ENCODE measurements at places on chromosomes 12 and 14.

DNA sequence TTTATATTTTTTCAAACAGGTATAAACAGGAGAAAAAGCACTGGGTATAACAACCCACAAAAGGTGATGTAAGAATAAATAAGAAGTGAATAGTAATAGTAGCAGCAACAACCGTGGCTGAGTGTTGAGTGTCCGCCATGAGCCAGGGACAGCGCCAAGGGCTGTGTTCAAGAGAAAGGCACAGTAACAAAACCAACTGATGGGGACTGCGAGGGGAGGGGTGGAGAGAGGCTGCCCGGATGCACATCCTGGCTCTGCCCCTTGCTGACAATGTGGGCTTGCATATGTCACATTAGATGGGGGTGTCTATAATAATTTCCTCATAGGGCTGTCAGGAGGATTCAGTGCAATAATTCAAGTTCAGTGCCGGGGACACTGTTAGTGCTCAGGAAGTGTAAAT is 912.4 kb downstream of the VRK1 start:
- no peak for DNase-seq

GRCh38 chr12:75888874-75889613 is 142.5 kb downstream of the PHLDA1 start:
- no peak for DNase-seq

GRCh38 chr14:80310938-80311750 is 99.8 kb upstream of the DIO2 start:
- no peak for DNase-seq

DNA sequence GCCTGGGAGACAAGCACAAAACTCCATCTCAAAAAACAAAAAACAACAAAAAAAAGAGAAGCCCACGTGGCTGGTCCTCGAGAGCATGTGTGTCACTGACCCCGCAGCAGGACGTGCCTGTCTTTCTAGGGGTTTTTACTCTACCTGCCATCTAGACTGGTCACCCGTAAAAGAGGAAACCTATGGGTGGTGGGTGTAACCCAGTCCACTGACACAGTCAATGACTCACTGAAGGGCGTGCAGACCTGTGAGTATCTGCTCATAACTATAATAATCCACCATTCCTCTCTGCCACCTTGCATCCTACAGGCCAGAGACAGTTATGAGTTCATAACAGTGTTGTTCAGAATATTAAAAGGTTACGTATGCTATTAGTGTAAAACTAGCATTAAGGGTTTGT is 4.6 kb downstream of the GOLGA3 start:
- DNase-seq: no peak

DNA sequence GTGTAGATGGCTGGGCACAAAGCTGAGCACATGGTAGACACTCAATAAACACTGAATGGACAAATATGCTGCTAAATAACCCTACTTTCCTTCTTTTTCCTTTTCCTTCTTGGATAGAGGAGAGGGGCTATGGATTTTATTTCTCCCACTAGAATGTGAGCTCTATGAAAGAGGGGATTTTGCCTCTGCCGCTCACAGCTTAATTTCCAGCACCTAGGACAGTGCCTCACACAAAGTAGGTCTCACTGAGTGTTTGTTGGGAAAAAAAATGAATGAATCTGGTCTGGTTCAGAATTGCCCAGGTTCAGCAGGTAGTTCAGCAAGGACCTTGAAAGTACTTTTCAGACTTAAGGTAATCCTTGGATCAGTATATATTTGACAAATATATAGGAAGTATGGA is 65.5 kb downstream of the WSCD2 start:
- DNase-seq: no peak

DNA sequence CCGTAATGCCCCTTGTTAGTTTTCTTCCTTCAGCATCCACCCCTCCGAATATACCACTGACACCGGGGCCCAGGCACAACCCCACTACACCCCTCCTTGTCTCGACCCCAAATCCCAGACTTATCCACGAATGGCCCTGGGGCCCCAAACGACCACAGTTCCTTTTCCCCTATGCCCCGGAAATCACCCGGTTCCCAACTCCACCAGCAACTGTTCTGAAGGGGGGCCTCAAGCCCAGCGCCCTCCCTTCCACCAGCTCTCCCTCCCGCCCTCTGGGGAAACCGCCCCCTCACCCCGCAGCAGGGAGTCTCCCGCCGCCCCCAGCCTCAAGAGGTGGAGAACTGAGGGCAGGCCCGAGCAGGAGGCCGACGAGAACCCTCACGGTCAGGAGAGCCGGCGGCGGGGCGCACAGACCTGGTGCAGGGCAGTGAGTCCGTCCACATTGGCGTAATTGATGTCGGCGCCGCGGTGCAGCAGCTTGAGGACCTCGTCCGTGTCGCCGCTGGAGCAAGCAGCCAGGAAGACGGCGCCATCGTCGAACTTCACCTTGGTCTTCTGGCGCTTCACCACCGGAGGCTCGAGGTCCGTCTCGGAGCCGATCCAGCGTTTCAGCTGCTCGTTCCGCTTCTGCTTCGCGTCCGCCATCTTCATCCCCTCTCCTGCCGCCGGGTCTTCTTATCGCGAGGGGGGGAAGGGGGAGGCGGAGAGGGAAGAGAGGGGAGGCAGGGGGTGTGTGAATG is 446 bp downstream of the PPP1R12A start:
- no peak for DNase-seq

- DNase-seq: no peak
Measured at GRCh38 chr12:100940503-100940902, 145.9 kb downstream of the ANO4 start.

DNA sequence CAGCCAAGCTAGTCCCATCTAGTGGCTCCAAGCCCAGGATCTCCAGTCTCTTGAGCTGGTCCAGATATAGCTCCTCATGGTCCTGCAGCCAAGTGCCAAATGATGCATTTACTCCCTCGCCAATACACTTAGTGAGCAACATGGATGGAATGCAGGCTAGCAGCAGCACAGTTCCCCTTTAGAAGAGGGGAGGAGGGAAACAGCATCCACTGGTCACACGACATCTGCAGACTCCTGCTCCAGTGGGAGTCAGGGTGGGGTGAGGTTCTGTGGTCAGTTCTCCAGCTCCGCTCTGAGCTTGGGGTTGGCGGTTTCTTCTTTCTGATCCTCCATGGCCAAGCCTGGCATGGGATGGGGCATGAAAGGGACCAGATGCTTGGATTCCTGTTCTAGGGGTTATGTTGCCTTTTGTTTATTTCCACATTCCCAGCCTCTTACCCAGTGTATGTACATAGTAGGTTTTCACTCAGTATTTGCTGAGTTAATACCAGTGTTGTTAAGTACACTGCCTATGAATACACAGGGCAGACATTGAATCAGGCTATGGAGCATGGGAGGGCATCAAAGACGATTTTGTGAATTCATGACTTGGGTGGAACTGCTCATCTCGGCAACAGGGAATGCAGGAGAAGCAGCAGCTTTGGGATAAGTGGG is 57.3 kb downstream of the GALNT16 start:
- peak; percentile 91 for DNase-seq

DNA sequence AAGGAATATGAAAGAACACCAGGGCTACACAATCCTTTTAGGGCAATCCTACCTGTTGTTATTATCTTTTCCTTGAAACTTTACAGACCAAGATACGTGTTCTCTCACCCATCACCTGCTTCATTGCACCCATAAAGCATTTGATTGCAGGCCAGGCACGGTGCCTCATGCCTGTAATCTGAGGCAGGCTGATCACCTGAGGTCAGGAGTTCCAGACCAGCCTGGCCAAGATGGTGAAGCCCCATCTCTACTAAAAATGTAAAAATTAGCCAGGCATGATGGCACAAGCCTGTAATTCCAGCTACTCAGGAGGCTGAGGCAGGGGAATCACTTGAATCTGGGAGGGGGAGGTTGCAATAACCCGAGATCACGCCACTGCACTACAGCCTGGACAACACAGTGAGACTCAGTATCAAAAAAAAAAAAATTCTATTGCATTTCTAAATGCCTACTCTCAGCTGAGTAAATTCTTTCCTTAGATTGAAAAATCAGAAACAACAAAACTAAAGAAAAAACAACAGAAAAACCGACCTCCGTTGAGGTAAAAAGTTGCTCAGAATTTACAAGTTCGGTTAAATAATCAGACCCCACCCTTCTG is 183.7 kb upstream of the TMEM132C start:
- DNase-seq: no peak

- no peak for DNase-seq
Measured at GRCh38 chr12:111650912-111651311, 34.8 kb downstream of the BRAP start.

GRCh38 chr12:47741340-47741703 is 16.0 kb upstream of the ENDOU start:
- DNase-seq: peak; percentile 54

DNA sequence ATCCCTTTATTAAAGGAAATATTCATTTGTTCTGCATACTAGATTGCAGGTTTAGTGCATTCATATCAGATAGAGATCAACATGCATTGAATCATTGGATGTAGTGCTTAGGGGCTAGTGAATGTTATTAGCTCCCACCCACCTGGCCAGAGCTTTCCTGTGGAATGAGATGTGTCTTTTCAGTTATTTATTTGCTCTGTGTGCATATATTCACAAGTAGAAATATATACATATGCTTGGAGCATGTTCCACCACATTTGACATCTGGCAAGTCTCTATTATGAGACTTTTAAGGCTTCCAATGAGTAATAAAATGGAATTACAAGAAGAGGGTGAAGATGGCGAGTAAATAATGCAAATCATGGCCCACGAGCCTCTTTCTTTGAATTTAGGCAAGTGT is 180.0 kb upstream of the LMO3 start:
- DNase-seq: no peak

- no peak for DNase-seq
Measured at GRCh38 chr14:64994540-64994939, 7.8 kb downstream of the FNTB start.

GRCh38 chr12:62604871-62605270 is 138.2 kb downstream of the MON2 start:
- DNase-seq: no peak
